ENCODE measurements at places on chromosomes 5 and 9.

DNA sequence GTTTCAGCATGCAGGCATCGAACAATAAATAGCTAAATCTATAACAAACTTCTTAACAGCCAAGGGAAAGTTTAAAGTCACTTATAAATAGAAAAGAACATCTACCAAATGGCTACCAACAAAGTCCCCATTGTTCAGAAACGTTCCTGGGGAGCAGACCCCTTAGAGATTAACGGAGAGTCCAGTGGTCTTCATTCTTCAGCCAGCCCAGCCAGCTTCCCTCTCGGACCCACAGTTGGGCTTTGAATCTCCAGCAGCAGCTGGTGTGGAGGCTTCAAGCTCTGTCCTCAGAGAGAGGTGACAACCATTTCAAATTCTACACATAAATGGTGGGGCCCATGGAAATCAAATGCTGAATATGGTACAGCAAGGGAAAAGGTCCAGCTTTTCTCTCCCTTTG, 11.2 kb downstream of the ENC1 start:
- DNase-seq: no peak

- DNase-seq: no peak
Observed at GRCh38 chr9:18743971-18744370, 270.0 kb downstream of the ADAMTSL1 start.

GRCh38 chr5:75632321-75632720, 21.1 kb downstream of the ANKDD1B start:
- DNase-seq: no peak

GRCh38 chr9:109880276-109881169, 100.5 kb downstream of the PALM2AKAP2 start:
- DNase-seq: peak; percentile 56

GRCh38 chr9:79537838-79538237, 33.9 kb upstream of the TLE4 start:
- no peak for DNase-seq

- DNase-seq: no peak
Observed at GRCh38 chr9:25537808-25538207, 140.4 kb downstream of the TUSC1 start.

DNA sequence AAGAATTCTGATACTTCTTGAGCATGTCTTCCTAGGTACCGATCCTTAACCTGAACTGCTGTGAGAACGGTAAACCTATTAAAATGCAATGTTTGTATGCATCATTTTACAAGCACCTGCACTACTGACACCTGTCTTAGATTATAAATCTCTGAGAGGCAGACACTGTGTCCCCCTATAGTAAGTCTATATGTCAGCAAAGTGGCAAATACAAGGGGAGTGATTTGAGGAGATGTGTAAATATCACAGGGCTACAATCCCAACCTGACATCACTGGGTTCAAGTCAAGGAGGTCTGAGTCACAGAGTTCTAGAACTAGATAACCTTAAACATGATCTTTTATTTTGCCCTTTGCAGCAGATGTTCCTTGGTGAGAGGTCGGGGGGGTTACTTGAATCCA, 64.1 kb downstream of the ANKH start:
- DNase-seq: no peak

DNA sequence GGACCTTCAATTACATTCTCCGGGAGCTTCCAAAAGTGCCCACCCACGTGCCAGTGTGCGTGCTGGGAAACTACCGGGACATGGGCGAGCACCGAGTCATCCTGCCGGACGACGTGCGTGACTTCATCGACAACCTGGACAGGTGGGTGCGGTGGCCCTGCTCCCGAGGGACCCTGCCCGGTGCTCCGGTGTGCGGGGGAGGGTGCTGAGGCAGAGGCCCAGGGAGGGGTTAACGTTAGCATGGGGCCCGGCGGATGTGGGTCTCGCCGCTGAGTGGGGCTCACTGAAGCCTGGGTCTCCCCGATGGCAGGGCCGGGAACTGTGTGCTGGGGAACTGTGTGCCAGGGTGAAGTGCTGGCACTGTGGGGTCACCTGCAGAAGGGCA, 10.6 kb upstream of the AJM1 start:
- peak; percentile 8 for DNase-seq

DNA sequence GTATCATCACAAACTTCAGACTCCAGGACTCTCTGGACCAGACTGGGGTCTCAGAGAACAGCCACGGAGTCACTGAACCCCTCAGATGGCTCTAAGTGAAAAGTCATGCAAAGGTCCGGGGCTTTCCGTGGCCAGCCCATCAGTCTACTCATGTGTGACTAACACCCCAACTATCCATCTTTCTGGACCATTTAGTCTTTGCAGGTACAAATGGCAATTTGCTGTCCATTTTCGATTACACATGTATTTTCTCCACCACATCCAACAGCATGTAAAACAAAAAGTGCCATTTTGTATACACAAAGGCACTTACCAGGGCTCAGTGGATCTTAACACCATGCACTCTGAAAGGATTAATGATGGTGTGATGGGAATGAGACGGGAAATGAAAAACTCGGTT, 387.7 kb downstream of the BNC2 start:
- no peak for DNase-seq

- no peak for DNase-seq
Observed at GRCh38 chr9:77833561-77834429, 185.7 kb upstream of the GNA14 start.

DNA sequence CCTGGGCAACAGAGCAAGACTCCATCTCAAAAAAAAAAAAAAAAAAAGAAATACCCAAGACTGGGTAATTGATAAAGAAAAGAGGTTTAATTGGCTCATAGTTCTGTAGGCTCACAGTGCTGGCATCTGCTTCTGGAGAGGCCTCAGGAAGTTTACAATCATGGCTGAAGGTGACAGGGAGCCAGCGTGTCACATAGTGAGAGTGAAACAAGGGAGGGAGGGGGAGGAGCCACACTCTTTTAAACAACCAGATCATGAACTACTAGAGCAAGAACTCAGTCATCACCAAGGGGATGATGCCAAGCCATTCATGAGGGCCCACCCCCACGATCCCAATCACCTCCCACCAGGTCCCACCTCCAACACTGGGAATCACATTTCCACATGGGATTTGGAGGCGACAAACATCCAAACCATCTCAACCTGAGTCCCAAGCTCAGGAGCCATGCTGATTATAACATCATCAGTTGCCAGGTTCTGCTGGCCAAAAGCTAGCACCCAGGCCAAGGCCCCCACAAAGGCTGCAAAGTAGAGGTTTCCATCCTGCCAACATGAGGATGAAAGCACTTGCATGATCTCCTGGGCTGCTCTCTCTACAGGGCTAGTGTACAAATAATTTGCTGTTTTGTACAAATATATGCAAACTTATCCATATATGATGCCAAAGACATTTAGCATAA, 15.3 kb downstream of the DENND1A start:
- no peak for DNase-seq

DNA sequence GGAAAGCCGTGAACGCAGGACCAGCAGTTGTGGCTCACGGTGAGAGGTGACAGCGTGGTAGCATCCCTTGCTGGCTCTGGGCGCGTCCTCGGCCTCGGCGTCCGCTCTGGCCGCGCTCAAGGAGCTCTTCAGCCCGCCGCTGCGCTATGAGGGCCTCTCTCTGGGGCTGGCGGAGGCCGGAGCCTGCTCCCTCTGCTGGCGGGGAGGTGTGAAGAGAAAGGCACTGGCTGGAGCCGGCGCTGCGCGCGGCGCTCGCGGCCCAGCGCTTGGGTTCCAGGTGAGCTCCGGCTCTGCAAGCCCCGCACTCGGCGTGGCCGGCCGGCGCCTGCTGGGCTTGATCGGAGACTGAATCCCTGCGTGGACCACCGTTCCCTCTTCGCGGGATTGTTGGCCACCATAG, 705.6 kb downstream of the SEMA5A start:
- DNase-seq: peak; percentile 75

GRCh38 chr9:15219546-15219945, 87.5 kb downstream of the TTC39B start:
- no peak for DNase-seq

DNA sequence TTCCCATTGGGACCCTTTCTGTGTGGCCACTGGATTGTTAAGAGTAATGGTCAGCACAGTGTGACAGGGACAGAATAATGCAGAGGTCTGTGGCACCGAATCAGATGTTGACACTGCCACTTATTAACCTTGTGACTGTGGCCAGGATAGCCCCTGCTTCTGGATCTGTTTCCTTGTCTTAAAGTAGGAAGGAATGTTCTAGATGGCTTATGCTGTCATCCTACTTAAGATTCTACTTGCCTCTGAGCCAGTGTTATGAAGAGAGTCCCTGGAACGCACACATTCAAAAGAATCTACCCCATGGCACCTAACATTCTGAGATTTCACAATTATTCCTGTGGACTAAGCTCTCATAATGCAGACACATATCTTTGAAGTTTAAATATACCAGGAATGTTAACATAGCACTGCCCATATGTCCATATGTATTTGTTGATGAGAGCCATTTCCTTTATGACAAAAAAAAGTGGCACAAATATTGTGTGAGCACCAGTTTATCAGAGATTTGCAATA, 612.7 kb downstream of the TLR4 start:
- DNase-seq: no peak

GRCh38 chr5:173557123-173557903, 59.1 kb downstream of the BOD1 start:
- no peak for DNase-seq

GRCh38 chr9:107648153-107648715, 158.7 kb upstream of the KLF4 start:
- DNase-seq: no peak

DNA sequence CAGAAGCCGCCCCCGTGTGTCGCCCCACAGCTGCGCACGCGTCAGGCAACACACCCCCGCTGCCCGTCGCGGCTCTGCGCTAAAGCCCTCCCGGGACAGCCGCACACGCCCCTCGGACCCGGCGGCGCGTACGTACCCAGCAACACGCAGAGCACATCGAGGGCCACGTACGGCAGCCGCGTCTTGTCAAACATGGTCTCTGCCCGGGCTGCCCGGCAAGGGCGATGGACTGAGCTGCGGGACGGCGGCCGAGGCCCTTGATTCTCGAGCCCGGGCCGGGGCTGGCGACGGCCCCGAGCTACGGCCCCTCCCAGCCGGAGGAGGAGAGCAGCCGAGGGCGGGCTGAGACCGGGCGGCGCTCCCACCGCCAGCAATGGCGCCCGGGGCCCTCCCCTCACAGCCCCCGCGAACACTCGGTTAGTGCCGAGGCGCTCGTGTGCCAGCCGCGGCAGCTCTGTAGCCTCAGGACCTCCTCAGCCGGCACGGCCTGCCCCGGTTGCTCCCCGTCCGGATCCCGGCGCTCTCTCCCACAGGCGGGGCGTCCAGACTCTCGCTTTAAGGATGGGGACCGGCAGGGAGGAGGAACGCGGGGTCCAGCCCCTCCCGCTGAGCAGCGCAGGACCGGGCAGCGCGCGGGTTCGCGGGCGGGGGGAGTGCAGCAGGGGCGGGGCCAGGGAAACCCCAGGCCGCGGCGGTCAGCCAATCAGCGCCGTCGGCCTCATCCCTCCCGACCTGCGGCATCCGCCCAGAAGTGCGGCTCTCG, at the start of gene PLPP1:
Gene PLPP1, minus strand, starts transcription at position 529 of the 763 bp plus-strand sequence. Its CDS starts 335 bp downstream, at position 194.
- DNase-seq: peak; percentile 92

GRCh38 chr9:71552480-71552879, 215.8 kb downstream of the CEMIP2 start:
- DNase-seq: peak; percentile 64

DNA sequence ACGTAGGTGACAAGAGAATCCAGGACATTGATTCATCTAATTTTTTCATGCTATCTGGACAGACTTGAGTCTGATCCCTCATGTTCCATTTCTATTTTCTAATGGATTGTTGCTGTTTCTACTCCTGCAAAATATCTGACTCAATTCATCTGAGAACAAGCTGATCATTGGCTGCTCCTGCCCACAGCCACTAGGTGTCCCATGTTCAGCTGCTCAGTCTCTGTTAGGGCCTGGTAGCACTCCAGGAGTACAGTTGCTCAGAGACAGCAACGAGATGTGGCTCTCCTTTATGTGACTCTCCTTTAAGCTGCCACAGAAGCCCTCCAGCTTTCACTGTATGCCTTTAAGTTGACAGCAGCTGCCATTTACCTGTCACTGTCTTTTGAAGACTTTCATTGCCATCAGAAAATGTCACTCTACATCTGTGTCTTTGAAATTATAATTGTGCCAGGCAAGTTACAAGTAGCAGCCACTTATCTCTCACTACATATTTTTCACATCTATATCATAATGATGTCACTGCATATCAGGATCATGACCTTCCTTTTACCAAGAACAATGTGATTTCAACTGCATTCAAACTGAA, 1944.2 kb upstream of the NUDT12 start:
- DNase-seq: peak; percentile 38

- no peak for DNase-seq
Observed at GRCh38 chr5:21236971-21237427, 1249.0 kb upstream of the CDH18 start.

- no peak for DNase-seq
Observed at GRCh38 chr9:127175319-127175715, 52.9 kb upstream of the ANGPTL2 start.

DNA sequence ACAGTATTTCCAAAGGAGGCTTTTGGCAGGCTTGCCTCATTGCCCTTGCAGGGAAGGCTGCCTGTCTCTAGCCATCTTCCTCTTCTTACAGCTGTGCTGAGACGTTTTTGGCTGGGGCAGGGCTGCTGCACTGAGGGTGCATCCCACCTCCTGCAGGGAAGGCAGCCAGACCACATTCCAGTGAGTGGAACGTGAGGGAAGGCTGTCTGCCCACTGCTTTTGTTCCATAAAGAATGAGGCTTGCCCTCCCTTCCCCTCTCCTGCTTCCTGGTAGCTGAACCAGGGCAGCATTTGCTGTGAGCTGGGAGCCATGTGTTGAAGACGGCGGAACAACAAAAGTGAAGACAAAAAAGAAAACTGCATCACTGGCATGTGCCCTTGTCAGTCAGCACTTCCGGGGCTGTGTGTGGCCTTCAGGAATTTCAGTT, 16.8 kb downstream of the MGAT1 start:
- DNase-seq: peak; percentile 74

DNA sequence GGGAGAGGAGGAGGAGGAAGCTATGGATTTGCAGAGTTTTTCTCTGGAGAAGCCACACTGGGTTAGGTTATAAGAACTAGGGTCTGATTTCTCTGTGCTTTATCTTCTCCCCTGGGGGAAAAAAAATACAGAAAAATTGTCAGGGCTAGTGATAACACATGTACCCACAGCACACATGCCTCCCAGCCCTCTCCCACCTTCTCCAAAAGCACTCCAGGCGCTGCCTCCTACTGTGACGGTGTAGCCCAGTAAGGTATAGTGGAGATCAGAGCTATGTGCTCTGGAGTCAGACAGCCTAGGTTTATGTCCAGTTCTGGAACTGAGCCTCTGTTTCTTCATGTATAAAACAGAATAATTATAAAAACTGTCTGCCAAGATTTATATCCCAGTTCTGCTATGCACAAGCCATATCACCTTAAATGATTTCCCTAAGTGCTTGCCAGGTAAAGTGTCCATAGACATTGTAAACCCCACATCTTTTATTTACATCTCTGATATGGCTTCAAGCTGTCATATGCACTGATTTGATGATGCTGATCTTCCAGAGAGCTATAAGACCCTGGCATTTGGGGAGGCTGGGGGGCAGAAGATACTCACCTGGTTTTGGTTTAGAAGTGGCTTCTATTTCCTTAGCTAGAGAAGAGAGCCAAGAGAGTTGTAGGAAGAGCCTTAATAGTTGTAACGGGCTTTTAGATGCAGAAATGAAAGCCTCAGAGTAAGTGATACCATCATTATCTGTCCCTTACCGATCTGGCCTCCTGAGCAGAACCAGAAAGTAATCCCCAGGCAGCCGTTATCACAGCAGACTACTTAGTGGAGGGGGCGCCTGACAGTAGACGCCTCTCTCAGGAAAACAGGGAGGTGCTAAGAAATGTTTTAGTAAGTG, 7.6 kb downstream of the SLC1A3 start:
- no peak for DNase-seq

- DNase-seq: no peak
Observed at GRCh38 chr5:136063778-136064465, 35.1 kb downstream of the TGFBI start.
